ENCODE measurements at places on chromosomes 13 and 19. TPM values are rescaled to one million over a fixed set of nuclear protein-coding genes. Genes with fewer than 3 reads are reported as not detected.

The SLC6A16 gene
- 5.6 TPM for total RNA-seq

DNA sequence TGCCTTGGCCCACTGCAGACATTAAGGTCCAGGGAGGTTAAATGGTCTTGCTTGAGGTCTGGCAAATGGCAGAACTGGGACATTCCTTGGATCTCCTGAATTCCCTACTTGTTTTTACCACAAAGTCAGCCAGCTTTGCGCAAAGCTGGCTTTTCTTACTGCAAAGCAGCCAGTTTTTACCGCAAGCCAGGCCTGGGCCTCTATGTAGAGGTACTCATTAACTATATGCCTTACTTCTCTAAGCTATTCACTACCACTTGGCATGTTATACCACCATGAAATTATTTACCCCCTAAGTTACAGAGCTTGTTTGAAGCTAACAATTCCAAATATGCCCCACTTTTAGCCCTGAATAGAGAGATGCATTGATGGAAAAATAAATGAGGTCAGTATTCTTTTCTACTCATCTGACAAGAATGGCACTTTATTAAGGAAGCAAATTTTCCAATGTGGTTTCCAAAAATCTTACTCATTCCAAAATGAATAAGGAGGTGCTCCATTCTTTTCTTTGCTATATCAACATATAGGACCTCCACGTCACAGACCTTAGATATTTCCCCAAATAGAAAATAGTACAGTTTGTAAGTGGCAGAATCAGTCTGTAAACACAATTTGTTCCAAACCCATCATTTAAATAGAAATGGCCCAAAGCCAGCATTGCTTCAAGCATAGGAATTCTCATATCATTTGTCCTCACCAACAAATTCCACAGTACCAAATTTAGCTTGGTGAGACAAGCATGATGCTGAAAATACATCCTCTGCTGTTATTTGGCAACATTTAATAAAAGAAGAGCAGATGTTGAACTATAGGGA, 143.9 kb upstream of the TSC22D1 start:
- no peak for DNase-seq
- no peak overlapping the region for H3K27ac ChIP-seq
- peaks cover 3% of the 10 kb centered on the region for H3K4me1 ChIP-seq
- peaks cover 7% of the 10 kb centered on the region for H3K36me3 ChIP-seq
- H3K4me3 ChIP-seq = no peak overlapping the region

GRCh38 chr13:79374578-79374977, 31.5 kb downstream of the RBM26 start:
- DNase-seq = no peak
- H3K36me3 ChIP-seq = peaks cover 36% of the 10 kb centered on the region
- H3K4me1 ChIP-seq = no peaks in the 10 kb centered on the region
- H3K4me3 ChIP-seq = no peak overlapping the region
- H3K27ac ChIP-seq = no peak overlapping the region

DNA sequence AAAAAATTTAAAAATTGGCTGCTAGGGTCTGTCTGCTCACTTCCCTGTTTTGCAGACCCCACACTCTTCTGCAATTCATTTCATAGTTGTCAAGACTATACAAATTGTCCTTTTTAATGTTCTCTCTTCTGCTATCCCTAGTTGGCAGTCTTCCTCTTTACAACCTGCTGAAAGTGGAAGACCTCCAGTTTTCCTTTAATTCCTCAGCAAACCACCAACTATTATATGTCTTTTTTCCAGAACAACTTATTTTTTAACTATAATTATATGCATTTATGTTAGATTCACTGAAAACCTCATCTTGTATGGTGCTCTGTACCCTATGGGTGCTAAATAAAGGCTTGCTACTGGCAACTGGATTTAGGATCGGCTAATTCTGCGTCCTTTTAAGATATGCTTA, 1.1 kb upstream of the PHF11 start:
- no peaks in the 10 kb centered on the region for H3K27me3 ChIP-seq
- DNase-seq = no peak
- H3K4me3 ChIP-seq = peak overlapping the region; percentile 90
- peak overlapping the region; percentile 25 for H3K27ac ChIP-seq
- H3K36me3 ChIP-seq = no peaks in the 10 kb centered on the region

The HIF3A gene
- total RNA-seq = 175 TPM

DNA sequence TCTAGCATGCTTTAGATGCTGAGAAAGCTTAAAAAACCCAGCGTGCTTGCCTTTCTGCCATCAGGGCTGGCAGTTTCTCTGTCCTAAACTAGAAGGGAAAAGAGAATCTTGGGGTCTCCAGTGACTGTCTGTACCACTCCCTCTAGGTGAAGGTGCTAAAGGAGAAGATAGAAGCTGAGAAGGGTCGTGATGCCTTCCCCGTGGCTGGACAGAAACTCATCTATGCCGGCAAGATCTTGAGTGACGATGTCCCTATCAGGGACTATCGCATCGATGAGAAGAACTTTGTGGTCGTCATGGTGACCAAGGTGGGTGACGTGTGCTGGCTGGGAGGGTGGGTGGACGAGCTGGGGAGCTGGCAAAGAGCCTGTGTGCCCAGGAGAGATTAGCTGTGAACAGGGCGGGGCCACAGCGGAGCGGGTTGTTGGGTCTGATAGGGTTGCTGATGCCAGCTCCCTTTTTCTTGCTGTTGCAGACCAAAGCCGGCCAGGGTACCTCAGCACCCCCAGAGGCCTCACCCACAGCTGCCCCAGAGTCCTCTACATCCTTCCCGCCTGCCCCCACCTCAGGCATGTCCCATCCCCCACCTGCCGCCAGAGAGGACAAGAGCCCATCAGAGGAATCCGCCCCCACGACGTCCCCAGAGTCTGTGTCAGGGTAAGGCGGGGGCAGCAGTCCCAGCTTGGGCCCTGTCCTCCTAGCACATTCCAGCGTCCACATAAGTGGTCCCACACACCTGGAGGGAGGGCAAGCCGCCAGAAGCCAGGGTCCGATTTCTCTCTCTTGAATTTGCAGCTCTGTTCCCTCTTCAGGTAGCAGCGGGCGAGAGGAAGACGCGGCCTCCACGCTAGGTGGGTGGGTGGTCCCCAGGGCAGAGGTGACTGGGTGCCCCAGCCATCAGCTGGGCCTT, 2.3 kb downstream of the RAD23A start:
- no peaks in the 10 kb centered on the region for H3K27me3 ChIP-seq
- peaks cover 28% of the 10 kb centered on the region for H3K4me1 ChIP-seq
- H3K36me3 ChIP-seq = peaks cover 36% of the 10 kb centered on the region
- peak overlapping the region; percentile 58 for H3K27ac ChIP-seq
- H3K4me3 ChIP-seq = no peak overlapping the region
- DNase-seq = no peak

- no peak overlapping the region for H3K27ac ChIP-seq
- H3K36me3 ChIP-seq = peaks cover 14% of the 10 kb centered on the region
- DNase-seq = no peak
These were observed 1.8 kb downstream of the SHKBP1 start for GRCh38 chr19:40578442-40578908.

The RASAL3 gene
- total RNA-seq = not detected

GRCh38 chr19:13506471-13506820, at the start of gene CACNA1A:
TSS of gene CACNA1A (minus strand) at chr19:13506479. CDS start at chr19:13506224, 255 bp downstream.
- H3K27ac ChIP-seq = no peak within 1 kb of the TSS
- peak within 1 kb of the TSS; percentile 28 for H3K4me3 ChIP-seq
- no peaks in the 10 kb centered on the region for H3K36me3 ChIP-seq
- H3K4me1 ChIP-seq = no peaks in the 10 kb centered on the region
- no peak for DNase-seq
- H3K27me3 ChIP-seq = peaks cover 94% of the 10 kb centered on the region

DNA sequence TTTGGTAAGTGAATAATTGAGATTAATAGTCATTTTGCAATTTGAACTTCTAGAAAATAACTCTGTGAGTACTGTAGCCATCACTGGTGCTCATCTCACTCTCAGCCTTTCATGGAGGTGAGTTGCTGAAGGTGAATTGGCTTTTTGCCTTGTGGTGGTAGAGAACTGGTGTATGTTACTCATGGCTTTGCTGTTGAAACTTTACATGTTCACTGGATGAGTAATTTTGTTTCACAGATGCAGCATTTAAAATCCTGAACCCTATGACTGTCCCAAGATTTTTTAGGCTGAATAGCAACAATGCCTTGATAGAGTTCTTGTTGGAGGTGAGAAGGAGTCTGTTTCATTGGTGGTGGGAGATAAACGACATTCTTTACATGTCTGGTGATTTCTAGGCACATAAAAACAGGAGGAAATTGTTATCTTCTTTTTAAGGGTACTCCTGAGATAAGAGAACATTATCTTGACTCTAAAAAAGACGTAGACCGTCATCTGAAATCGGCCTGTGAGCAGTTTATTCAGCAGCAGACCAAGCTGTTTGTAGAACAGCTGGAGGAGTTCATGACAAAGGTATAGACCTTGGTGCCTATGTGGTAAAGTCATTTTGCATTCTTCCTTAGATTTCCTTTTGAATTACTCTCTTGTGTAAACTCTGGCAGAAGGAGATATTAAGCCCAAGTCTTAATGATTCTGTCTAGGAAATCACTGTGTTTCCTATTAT, 53.9 kb downstream of the COG3 start:
- no peak overlapping the region for H3K4me3 ChIP-seq
- H3K27ac ChIP-seq = no peak overlapping the region
- no peaks in the 10 kb centered on the region for H3K27me3 ChIP-seq
- DNase-seq = no peak

DNA sequence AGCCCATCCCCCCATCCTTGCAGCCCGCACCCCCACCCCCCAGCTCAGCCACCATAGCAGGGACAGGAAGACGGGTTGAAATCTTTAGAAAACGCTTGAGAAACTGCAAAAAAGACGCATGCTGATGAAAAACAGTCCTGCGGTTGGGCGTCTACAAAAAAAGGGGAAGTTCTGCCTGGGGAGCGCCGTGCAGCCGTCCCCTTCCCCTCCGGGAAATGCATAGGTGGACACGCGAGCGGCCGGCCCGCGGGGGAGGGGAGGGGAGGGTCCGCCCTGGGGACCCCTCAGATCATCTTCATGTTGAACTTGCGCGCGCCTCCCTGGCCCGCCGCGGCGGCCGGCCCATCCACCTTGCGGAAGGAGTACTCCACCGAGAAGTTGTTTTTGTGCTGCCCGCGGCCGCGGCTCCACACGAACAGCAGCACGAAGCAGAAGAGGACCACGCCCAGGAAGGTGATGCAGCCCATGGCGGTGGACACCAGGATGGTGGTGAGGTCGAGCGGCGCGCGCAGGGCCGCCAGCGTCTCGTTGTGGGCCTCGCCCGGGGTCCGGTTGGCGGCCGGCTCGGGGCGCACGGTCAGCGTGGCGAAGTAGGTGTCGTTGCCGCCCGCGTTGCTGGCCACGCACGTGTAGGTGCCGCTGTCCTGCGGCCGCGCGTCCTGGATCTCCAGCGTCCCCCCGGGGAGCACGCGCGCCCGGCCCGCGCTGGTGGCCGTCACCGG, 7.9 kb upstream of the PEAK3 start:
- DNase-seq = no peak
- peaks cover 90% of the 10 kb centered on the region for H3K27me3 ChIP-seq
- peak overlapping the region; percentile 53 for H3K4me3 ChIP-seq
- H3K36me3 ChIP-seq = no peaks in the 10 kb centered on the region
- H3K4me1 ChIP-seq = peaks cover 7% of the 10 kb centered on the region

DNA sequence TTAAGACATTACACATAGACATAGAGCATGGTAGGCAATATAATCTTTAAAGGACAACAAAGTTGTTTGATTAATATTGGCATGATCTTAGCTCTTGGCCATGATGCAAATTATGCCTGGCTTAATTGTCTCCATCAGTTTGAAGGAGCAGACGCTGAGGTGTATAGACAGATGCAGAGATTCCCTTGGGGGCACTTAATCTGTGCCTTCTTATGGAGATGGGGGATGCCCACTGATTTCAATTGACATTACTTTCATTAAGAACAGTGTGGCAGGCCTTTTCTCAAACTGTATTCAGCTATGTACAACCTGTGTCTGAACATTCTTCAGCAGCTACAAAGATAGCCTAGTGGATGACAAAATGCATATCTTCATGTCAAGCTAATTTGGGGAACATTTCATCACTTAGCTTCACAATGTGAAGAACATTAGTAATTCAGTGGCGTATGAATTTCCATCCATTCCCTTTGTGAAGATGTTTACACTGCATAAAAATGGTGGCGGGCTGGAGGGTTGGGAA, 85.3 kb upstream of the MYCBP2 start:
- no peaks in the 10 kb centered on the region for H3K36me3 ChIP-seq
- H3K4me3 ChIP-seq = no peak overlapping the region
- peaks cover 74% of the 10 kb centered on the region for H3K27me3 ChIP-seq

The PSG4 gene
- total RNA-seq = not detected

DNA sequence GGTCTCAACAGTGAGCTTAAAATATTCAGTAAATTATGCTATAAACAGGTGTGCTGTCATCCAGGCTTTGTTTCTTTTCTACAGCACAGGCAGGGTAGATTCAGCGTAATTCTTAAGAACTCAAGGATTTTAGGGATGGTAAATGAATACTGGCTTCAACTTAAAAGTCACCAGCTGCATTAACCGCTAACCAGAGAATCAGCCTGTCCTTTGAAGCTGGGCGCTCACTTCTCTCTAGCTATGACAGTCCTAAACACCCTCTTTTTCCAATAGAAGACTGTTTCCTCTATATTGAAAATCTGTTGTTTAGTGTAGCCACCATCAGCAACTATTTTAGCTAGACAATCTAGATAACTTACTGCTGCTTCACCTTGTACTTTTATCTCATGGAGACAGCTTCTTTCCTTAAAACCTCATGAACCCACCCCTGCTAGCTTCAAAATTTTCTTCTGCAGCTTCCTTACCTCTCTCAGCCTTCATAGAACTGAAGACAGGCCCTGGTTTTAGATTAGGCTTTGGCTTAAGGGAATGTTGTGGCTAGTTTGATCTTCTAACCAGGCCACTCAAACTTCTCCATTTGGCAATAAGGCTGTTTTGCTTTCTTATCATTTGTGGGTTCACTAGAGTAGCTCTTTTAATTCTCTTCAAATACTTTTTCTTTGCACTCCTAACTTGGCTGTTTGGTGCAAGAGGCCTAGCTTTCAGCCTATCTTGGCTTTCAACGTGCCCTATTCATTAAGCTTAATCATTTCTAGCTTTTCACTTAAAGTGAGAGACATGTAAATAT, 89.5 kb downstream of the USP12 start:
- H3K27ac ChIP-seq = no peak overlapping the region
- H3K4me1 ChIP-seq = peaks cover 19% of the 10 kb centered on the region
- DNase-seq = no peak

The HOMER3 gene
- total RNA-seq = 53.7 TPM

DNA sequence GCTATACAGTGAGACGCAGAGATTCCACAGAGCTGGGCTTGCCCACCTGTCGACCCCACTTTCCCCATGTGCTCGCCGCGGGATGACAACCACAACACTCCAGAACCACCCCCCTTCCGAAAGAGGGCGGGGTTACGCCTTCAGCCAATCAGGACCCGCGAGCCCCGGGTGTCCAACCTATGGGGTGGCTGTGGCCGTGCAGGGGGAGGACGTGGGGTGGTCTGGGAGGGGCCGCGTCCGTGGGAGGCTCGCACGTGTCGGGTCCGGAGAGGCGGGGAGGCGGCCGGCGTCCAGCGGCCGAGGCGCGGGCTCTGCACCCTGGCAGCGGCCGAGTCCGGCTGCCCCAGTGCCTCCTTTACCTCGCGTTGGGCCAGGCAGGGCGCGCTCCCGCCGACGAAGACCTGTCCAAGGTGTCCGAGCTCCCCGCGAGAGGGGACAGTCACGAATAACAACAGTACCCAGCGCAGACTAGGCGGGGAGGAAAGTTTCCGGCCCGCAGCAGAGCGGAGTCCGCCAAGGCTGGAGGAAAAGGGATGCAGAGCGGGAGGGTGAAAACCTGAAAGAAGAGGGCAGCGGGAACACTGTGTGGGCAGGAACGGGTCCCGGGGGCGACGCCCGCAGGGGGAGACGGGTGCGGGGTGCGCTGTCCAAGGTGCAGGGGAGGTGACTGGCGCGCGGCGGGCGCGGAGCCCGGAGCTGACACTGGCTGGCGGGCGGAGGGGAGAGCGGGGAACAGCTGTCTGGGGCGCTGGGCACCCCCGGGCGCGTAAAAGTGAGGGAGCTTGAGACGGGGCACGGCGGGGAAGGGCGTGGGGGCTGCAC, 911 bp downstream of the ENOX1 start:
- H3K36me3 ChIP-seq = no peaks in the 10 kb centered on the region
- H3K27me3 ChIP-seq = peaks cover 20% of the 10 kb centered on the region
- peak overlapping the region; percentile 83 for H3K4me3 ChIP-seq
- H3K27ac ChIP-seq = peak overlapping the region; percentile 58
- peak; percentile 70 for DNase-seq
